ENCODE measurements at places on chromosomes 3 and 15.

DNA sequence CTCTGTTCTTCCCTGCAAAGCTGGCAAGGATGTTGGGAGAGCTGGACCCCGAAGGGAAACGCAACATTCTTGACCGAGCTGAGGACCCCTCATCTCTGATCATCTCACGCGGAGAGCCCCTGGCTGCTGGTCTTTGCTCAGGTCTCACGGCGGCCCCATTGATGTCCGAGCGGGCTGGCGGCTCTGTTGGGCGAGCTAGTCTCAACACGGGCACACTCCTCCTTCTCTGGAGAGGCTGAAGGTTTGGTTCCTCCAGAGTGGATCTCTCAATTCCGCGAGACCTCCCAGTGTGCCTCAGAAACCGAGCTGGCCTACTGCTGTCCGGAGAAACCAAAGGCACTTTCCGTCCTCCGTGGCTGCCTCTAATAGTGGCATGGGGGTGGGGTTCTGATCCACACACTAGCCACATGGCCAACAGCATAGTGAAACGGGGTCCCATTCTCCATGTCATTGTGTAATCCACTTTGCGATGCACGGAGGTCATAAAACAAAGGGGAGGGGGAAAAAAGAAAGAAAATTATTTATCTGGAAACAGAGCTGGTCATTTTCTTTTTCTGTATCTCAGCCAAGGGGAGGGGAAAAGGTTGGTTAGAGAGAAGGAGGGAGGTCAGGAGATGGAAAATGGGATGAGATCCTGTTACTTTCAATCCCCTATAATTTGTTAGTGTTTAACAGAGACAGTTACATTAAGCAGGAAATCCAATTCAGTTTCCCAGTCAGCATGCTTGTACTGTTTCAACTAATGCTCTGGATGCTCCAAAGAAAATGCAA lies 1.3 kb downstream of the CCDC80 start:
- no peak for DNase-seq

DNA sequence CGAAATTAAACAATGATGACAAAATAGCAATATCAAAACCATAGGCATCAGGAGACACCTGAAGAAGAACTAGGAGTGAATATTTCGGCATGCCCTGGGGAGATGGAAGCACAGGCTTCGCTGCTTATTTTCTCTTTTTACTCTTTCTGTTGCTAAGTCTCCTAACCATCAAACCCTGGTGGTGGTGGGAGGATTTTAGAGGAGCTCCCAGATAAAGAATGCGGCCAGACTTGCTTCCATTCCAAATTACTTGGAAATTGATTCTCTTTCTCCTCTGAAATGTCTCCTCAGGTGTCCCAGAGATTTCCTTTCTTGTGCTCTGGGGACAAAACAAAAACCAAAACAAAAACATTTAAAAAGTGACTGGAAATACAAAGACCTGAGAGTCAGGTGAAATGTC lies 243.0 kb downstream of the KBTBD8 start:
- DNase-seq = no peak

DNA sequence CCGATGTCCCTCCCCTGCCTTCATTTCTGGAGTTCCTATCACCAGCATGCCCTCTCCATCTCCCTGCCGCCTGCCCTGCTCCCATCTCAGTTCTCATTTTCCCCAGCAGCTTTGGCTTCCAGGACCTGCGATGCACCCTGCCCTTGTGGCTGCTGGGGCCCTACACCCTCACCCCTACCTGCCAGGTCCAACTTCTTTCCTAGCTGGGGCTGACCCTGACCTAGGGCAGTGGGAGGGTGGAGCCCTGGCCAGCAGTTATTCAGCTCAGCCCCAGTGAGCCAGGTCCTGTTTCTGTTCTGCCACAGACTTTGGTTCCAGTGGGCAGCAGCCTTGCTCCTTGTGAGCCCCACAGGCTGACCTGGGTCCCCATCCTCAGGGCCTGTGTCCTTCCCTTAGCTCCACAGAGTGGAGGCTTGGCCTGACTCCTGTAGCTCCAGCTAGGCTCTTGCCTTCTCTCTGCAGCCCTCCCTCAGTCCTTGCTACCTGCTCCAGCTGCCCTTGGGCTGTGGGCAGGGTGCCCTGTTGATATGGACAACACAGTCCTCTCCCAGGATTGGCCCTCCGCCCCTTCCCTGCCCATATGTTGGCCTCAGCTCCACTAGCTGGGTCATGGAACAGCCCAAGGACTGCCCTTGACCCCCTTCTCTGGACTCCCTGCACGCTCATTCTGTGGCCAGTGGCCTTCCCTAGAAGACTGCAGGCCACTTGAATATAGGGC lies 34.7 kb upstream of the PDE8A start:
- no peak for DNase-seq

DNA sequence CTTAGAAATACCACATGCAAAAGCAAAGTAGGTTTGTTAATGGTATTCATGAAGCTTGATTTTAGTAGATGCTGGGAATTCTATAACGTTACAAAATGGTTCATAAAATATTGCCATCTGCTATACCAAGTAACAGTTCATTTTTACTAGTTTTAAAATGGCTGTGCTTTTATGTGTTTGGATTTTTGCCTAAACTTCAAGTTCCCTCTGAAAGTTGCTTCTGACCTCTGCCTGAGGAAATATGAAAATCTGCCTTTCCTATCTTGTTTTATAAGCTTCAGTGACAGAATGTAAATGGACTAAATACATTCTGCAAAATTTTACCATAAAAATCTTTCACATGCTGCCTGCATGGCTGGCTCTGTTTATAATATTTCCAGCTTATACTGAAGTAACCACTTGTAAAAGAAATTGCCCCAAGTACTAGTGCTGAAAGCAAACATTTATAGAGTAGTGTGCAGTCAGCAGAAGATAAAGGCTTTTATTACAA lies 560.7 kb upstream of the ROBO2 start:
- no peak for DNase-seq

DNA sequence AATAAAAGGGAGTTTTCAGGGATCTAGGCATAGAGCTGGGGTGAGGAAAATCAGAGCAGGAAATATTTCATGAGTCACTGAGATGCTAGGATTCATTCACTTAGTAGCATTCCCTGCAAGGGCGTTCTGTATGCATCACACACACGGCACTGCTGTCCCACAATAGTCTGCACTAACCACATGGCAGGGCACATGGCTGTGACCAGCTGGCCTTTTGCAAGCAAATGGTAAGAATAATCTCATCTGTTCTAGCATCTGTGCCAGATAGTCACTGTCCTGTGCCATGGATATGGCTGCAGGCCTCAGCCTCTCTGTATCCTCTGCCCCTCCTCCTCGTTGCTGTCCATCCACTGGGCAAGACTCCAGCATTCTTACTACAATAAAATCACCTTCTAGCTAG lies 37.8 kb downstream of the BOC start:
- no peak for DNase-seq

DNA sequence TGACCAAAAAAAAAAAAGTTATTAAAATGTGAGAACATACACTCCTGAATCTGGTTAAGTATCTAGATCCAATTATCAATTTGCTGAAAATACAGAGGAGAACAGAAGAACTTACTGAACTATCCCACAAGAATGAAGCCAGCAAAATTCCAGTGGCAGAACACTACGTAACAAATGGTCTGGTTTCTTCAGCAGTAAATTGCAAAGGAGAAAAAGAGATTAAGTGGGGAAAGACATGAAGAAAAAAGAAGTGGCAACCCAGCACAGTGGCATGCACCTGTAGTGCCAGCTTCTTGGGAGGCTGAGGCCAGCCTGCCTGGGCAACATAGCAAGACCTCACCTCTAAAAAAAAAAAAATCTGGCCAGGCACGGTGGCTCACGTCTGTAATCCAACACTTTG lies 62.1 kb downstream of the LHFPL4 start:
- DNase-seq = no peak

GRCh38 chr3:153162513-153163392 lies 727 bp downstream of the RAP2B start:
- DNase-seq = no peak

DNA sequence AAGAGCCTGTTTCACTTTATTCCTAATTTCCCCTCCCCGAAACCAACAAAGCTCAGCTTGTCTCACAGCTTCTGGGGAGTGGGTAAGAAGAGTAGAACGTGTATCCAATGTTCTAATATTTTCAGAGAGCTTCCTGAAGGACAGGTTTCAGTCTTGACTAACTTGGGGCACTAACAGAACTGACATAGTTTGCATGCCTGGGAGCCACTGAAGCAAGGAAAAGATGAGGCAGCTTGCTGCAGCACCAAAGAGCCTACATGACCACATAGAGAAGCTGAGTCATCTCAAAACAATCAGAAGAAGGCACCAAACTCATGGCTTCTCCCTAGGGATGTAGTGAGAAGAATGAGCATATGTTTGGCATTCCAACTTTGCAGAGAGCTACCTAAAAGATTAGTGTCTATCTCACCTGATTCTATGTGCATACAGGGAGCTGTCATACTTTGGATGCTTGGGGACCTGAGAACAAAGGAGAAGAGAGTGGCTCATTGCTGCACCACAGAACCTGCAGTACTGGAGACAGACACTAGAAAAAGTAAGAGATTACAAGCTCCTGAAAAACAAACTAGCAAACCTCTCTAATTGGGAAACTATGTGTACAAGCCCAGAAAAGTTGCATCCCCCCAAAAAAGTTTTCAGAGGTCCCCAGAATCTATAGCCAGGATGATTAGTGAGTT lies 86.9 kb downstream of the DCLK3 start:
- DNase-seq = no peak

DNA sequence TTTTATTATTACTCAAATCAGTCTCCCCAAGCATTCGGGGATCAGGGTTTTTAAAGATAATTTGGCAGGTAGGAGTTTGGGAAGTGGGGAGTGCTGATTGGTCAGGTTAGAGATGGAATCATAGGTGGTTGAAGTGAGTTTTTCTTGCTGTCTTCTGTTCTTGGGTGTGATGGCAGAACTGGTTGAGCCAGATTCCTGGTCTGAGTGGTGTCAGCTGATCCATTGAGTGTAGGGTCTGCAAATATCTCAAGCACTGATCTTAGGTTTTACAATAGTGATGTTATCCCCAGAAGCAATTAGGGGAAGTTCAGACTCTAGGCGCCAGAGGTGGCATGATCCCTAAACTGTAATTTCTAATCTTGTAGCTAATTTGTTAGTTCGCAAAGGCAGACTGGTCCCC lies 20.6 kb upstream of the TRANK1 start:
- DNase-seq = no peak

- no peak for DNase-seq
Measured at GRCh38 chr15:56240390-56240789, 3.3 kb downstream of the RFX7 start.

DNA sequence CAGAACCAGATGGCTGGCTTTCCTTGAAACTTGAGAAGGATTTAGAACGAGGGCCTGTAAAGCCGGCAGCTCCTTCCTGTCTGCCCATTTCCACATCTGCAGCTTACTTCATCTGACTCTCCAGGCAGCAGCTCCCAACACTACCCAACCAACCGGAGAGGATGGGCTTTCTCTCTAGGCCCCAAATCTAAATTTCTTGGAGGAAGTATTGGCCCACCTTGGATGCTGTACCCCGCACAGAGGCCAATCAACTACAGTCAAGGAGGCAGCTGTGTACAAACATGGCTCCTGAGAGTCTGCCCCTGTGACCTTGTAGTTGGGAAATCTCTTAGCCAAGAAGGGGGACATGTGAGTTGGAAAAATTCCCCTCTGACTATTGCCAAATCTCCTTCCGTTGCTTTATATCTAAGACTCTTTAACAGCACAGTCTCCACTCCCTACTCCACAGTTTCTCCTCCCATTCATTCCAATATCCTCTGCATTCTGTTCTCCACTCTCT lies 8.0 kb upstream of the ACAP2 start:
- no peak for DNase-seq

DNA sequence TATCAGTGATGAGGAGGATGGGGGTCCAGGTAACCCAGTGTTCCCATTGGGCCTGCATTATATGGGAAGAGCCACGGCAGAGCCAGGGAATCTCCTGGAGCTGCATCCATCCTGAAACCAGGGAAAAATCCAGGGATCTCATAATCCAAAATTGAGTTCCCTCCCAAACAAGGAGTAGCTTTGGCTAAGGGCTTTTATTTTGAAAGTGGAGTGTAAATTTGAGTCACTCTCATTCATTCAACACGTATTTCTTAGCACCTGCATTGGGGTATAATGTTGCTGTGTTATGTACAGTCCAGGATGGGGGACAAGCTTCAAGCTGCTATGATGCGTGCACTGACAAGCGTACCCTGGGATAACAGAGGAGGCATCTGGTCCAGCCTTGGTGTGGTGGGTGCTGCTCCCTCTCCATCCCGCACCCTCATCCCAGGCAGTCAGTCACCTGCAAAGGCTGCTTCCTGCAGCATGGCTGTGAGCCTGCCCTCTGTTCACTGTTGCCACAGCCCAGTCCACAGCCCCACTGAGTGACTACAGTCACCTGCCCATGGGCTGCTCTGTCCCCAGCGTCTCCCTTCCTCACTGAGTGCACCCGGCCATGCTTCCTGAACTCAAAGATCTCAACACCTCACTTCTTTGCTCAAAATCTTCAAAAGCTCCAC lies 135.6 kb downstream of the OPA1 start:
- no peak for DNase-seq

DNA sequence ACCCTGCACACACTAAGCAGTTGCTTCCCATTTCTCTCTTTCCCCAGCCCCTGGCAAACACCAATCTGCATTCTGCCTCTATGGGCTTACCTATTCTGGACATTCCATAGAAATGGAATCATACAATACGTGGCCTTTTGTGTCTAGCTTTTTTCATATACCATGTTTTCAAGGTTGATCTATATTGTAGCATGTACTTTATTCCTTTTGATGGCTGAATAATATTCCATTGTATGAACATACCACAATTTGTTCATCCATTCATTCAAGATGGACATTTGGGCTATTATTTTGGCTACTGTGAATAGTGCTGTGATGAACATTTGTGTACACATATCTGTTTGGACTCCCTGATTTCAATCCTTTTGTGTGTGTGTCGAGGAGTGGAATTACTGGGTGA lies 18.1 kb upstream of the ADAMTS9 start:
- DNase-seq = no peak

DNA sequence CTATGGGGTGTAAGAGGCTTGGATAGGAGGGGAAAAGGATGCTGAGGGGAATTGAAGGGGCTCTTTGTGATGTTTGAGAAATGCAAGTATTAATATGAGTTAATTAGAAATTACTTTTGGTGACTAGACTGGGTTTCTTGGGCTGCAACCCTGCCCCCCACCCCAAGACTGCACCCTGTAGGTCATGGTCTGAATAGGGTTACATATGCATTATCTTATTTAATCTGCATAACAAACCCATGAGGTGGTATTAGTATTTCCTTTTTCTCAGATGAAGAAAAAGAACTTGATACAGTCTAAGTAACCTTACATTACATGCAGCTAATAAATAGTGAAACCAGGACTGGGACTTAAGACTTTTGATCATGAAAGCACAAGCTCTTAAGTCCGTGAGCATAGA lies 5.6 kb upstream of the ZBTB38 start:
- no peak for DNase-seq

- DNase-seq = no peak
Measured at GRCh38 chr15:41487802-41488201, 5.9 kb upstream of the ITPKA start.

GRCh38 chr3:124780761-124781475 lies 50.7 kb downstream of the UMPS start:
- peak; percentile 4 for DNase-seq

GRCh38 chr15:73433873-73434272 lies 9.1 kb upstream of the REC114 start:
- DNase-seq = no peak

- no peak for DNase-seq
Measured at GRCh38 chr3:2856138-2857133, 253.7 kb downstream of the IL5RA start.
